ENCODE measurements at places on chromosomes 12 and 14.

DNA sequence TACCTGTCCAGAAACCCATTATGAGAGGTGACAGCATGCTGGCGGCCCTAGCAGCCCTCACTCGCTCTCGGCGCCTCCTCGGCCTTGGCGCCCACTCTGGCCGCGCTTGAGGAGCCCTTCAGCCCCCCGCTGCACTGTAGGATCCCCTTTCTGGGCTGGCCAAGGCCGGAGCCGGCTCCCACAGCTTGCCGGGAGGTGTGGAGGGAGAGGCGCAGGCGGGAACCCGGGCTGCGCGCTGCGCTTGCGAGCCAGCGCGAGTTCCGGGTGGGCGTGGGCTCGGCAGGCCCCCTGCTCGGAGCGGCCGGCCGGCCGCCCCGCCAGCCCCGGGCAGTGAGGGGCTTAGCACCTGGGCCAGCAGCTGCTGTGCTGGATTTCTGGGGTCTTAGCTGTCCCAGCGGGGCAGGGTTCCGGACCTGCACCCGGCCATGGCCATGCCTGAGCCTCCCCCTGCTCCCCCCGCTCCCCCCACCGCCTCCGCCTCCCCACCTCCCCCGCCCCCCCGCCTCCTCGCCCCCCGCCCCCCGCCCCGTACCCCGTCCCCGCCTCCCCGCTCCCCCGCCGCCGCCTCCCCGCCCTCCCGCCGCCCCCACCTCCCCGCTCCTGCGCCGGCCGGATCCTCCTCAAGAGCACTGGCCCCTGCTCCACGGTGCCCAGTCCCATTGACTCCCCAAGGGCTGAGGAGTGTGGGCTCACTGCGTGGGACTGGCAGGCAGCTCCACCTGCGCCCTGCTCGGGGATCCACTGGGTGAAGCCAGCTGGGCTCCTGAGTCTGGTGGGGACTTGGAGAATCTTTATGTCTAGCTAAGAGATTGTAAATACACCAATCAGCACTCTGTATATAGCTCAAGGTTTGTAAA is 163.1 kb downstream of the KLHL28 start:
- DNase-seq, result no peak

- DNase-seq, result no peak
Observed at GRCh38 chr12:50073712-50074111, 11.4 kb upstream of the SMARCD1 start.

GRCh38 chr14:31880935-31881334 is 196.2 kb upstream of the ARHGAP5 start:
- no peak for DNase-seq

GRCh38 chr12:122137229-122137628 is 36.8 kb downstream of the IL31 start:
- no peak for DNase-seq

GRCh38 chr12:6316921-6317692 is 6.6 kb downstream of the PLEKHG6 start:
- no peak for DNase-seq

GRCh38 chr12:121765573-121765972 is 27.9 kb downstream of the RHOF start:
- DNase-seq, result peak; percentile 82

GRCh38 chr14:50095895-50096294 is 20.5 kb downstream of the VCPKMT start:
- DNase-seq, result no peak

- peak; percentile 78 for DNase-seq
Observed at GRCh38 chr12:65536876-65537681, 258.6 kb downstream of the MSRB3 start.

DNA sequence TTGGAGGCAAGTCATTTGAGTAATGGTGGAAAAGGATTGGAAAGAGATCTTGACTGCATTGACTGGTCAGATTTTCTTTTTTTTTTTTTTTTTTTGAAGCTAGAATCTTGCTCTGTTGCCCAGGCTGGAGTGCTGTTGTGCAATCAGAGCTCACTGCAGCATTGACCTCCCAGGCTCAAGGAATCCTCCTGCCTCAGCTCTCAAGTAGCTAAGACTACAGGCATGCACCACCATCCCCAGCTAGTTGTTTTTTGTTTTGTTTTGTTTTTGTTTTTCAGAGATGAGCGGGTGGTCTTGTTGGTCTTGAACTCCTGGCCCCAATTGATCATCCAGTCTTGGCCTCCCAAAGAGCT is 30.9 kb upstream of the FAM222A start:
- no peak for DNase-seq

DNA sequence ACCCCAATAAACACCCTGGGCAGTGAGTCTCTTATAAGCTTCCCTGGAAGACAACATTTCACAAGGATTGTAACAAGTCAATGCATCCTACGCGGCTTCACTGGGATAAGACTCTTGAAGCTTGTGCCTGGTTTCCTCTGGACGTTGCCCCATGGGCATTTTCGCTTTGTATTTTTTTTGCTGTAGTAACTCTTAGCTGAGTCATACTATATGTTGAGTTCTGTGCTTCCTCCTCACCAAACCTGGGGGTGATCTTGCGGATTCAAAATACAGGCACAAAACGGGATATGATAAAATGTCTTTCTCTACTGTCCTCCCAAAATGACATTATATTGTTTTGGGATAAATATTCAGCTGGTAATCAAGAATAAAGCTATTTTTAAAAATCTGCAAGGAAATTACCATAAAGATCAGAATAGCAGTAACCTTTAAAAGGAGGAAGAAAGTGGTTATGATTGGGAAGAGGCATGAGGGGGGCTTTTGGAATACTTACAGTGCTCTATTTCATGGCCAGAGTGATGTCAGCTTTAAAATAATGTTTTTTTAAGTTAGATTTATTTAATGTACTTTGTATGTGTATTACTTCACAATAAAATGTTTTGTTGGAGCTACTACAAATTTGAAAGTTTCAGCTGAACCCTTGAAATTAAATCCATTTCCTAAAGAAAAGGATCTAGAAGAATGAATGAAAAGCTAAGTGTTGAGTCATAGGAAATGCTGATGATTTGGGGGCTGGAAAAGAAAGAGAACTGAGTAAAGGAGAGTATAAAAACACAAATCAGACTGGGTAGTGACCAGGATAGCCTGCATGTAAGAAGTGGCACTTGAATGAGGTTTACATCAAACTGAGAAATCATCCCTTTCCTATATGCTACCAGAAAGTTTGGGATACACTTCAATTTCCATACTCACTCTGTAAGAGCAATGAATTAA is 14.7 kb downstream of the BTBD7 start:
- peak; percentile 30 for DNase-seq

GRCh38 chr12:77687321-77687720 is 143.4 kb upstream of the NAV3 start:
- no peak for DNase-seq

- no peak for DNase-seq
Observed at GRCh38 chr14:103886304-103887169, 39.2 kb upstream of the PPP1R13B start.

DNA sequence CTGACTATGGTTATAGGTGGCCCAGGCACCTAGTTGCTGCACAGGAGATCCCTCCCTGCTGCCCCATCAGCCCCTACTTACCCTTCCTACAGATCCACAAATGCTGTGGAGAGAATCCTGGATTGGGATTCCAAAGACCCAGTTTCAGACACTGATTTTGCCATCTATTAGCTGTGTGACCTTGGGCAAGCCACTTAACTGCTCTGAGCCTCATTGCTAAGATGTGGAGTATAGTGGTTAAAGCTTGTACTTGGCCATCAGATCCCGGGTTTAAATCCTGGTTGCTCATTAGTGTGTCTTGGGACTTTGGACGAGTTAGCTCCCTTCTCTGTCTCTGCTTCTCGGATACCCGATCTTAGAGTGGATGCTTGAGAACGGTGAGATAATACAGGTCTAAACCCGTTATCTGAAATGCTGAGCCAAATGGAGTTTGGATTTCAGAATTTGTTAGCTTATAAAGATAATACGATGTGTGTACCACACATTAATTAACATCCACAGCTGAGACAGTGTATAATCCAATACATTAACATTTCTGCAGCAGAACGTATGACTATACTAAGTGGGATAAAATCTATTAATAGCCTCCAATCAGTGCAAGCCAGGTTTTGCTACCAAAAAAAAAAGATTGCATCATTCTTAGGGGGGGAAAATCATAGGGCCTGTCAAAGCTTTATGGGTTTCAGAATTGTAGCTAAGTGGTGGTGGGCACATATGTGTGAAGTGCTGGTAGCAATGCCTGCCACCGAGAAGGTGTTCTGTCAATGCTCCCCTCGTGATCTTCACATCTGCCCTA is 16.0 kb downstream of the PROX2 start:
- DNase-seq, result no peak

DNA sequence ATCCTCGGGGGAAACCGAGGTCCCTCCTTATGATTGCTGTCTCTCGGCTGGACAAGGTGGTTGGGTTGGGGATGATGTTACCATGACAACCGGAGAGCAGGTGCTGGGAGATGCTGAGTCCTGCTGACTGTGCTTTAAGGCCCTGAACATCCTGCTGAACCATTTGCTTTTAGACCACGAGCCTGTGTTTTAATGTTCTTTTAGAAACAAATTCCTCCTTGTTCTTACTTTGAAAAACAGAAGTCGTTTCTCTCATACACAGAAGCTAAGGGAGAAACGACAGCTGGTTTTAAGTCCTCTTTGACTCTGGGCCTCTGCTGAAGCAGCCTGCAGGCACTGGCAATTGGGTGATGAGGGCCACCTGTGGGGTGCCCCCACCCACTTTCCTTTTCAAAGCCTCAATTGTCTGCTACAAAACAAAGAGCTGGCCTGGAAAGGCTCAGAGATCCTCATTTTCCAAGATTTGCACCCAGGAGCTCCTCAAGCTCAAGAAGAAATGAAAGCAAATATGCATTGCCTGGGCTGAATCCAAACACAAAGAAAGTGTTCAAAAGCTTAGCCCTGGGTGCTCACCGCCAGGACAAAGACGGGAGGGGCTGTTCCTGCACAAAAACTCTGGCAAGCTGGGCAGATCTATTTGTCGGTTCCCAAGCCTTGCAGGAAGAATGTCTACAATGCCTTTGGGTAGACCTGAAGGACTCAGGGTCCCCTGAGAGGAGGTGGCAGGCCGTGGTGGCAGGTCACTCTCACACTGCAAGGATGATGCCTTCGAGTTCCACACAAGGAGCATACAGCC is 90.0 kb upstream of the CLMN start:
- DNase-seq, result no peak

- no peak for DNase-seq
Observed at GRCh38 chr12:62657363-62657632, 190.7 kb downstream of the MON2 start.

DNA sequence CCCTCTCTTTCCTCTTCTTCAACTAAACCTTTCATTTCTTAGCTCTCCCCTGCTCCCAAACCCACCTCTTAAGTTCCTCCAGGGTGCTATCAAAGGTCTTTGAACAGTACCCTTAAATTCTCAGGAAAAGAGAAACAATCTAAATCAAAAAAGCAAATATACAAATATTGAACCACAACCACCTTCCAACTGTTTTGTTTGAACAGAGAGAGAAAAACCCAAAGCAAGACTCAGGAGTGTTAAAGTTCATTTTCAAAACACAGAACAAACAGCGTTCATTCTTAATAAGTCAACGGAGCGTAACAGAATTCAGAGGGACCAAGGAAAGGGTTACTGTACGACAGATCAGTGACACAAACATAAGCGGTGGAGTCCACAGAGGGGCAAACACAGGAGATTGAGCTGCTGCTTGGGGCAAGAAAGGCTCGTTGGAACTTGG is 73.3 kb downstream of the NDUFA12 start:
- no peak for DNase-seq

DNA sequence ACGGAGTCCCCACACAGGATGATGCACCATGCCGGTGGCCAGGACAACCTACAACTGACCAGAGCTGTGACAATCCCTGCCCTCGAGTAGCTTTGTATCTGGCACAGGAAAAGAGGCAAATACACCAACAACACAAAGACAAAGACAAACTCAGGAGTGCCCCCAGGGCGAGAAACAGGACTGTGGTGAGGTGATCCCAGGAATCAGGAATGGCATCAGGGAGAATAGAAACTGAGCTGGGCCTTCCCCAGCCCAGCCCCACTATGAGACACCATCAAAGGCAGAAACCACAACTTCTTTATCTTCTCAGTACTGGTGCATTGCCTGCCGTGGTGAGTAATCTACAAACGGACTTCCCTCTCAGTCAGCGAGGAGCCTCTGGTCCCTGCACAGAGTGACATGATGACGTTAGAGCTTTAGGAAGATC is 157.7 kb downstream of the TTC7B start:
- no peak for DNase-seq

DNA sequence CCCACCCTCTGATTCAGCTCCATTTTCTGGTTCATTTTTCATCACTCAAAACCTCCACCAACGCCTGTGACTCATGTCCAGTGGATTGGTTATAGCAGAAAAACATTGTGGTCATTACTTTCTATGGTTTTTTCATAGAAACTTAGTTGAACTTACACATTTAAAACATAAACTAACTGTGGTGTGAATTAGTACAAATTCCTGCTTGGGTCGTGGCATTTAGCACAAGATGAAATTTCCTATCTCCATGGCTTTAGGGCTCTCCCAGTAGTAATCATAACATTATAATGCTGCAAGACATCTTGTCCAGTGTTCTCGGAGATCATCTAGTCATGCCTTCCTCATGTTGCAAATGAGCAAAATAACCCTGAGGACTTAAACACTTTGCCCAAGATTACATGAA is 7.1 kb downstream of the RNASE7 start:
- DNase-seq, result no peak

DNA sequence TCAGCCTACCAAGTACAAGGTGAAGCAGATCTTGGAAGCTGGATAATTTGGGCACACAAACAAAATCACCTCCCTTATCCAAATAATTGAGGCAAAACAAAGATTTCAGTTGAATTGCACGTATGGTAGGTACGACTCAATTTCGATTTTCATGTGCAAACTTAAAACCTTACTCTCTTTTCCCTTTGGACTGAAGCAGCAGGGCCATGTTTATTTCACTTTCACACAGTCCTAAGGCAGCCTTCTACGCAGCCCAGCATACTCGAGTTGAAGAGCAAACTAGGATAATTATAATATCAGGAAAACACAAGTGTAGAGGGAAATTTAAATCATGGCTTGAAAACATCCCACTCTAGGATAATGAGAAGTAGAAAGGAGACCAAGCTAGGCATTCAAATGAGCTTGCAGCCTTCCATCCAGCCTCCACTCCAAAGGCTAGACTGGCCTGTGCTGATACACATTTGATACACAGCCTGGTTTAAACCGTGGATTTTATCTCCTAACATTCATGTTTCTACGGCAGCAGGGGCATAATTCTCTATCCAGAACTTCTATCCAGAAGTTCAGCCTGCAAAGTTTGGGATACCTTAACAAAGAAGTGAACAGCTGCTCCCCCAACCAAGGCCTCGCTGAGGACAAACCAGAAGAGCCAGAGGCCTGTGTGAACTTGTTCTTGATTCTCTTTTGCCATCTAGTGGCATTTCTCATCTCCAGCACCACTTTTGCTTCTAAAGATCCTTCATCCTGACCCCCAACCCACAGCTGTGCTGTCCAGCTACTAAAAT is 2.4 kb upstream of the RNASE7 start:
- DNase-seq, result no peak

- DNase-seq, result no peak
Observed at GRCh38 chr12:107402041-107403022, 283.3 kb upstream of the PWP1 start.

GRCh38 chr14:83184531-83184930 is 1650.9 kb upstream of the SEL1L start:
- no peak for DNase-seq

Measured in brain pericyte (primary cell).